ENCODE measurements at places on chromosomes 6 and 20.
A peak's percentile ranks its signal among the peaks of the same experiment; 100 is the strongest.

- DNase-seq = peak; percentile 46
Observed at GRCh38 chr6:35737413-35738211, 780 bp downstream of the ARMC12 start.

GRCh38 chr20:3710011-3710466, 2.4 kb downstream of the SIGLEC1 start:
- DNase-seq = no peak

GRCh38 chr20:1005452-1006027, 3.4 kb upstream of the RSPO4 start:
- no peak for DNase-seq

- DNase-seq = no peak
Observed at GRCh38 chr6:144729502-144729901, 444.4 kb downstream of the UTRN start.

- DNase-seq = no peak
Observed at GRCh38 chr6:167974640-167975344, 22.7 kb upstream of the KIF25 start.

DNA sequence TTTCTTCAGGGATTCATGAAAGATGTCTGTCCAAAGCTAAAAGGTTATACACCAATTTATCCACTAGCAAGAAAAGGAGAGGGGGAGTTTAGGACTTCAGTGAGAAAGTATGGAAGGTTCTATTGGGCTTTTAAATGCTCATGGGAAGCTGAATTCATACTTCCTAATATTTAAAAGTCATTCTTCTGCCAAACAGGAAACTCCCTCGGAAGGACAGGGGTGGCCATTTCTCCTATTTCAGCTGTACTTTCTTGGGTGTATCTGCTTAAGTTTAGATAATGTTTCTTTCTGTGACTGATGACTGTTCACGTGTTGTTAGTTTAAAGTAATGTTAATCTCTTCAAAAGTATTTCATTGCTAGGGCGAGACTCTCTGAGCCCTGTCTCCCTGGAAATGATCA, 80.5 kb upstream of the IFNGR1 start:
- DNase-seq = no peak

- DNase-seq = no peak
Observed at GRCh38 chr20:906001-906520, 10.1 kb downstream of the ANGPT4 start.

DNA sequence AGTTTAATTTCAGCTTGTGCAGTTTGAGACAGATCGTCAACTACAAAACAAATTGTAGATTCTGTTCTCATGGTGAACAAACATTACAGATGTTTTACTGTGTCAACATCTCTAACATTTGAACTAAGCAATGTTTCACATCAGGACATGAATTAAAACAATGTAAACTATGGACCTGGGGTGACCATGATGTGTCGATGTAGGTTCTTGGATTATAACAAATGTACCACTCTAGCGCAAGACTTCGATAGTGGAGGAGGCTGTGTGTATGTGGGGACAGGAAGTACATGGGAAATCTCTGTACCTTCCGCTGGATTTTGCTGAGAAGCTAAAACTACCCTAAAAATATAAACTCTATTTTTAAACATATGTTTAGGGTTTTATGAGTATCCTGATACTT, 17.1 kb downstream of the HIVEP2 start:
- DNase-seq = no peak

DNA sequence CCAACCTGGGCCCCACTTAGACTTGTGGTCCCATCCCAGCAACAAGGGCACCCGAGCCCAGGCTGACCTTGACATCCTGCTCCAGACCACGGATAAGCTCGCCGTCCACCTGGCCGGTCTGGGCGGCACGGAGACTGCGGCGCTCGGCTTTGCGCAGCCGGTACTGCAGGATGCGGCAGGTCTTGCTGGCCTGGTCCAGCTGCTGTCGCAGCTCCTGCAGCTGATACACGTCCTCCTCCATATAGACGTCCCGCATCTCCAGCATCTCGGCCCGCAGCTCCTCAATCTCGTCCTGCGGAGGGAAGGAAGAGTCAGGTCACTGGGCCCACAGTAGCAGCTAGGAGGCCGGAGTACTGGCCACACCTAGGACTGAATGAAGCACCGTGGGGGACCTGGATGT, 36.8 kb upstream of the TLDC2 start:
- DNase-seq = no peak

DNA sequence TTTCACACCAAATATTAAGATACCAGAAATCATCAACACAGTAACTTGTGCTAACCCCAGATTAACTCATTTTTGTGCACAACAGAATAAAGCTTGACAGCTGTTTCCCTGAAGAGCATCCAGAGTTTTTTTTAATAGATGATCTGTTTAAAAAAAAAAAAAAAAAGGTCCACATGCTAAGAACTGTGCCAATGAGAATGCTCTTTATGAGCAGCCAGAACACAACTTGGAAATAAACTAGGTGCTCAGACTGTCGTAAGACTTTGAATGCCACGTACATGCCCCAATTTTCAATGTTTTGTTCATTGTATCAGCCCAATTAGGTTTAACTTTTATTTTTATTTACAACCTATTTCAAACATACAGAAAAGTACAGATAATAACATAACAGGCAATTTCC, 47.3 kb downstream of the STAU1 start:
- no peak for DNase-seq

- no peak for DNase-seq
Observed at GRCh38 chr6:165846123-165846966, 183.3 kb upstream of the PDE10A start.

GRCh38 chr6:85049282-85049681, 284.9 kb upstream of the TBX18 start:
- no peak for DNase-seq

DNA sequence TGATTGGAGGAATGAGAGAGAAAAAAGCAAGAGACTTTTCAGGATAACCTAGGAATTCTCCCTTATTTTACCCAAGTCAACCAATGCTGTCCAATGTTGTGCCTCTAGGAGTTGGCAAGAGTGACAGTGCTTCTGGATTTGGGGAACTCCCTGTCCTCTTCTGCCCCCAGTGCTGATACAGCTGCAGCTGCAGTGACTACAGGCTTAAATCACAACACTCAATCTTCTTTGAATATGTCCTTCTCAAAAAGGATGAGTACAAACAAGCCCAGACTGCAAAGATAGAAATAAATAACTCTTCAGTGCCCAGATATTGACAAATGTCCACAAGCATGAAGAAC, 141.0 kb upstream of the COL21A1 start:
- no peak for DNase-seq

GRCh38 chr6:36844232-36845170, 5.3 kb upstream of the CPNE5 start:
- no peak for DNase-seq

- DNase-seq = no peak
Observed at GRCh38 chr6:158660333-158660754, 10.5 kb downstream of the SYTL3 start.

DNA sequence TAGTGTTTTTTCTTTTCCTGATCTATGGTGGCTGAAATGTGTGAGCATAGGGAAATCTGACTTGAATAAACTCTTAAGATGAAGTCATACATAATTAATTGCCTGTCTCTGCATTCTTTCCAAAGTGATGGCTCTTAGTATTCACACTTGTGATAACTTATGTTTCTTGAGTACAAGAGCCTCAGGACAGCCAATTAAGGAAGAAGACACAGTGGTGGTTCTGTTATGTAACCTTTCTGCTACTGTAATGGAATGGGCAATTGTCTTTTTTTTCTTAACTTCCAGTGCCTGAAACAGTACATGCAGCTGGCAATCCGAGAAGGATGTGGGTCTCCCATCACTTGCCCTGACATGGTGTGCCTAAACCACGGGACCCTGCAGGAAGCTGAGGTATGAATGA, 40.1 kb downstream of the RNF144B start:
- DNase-seq = no peak

DNA sequence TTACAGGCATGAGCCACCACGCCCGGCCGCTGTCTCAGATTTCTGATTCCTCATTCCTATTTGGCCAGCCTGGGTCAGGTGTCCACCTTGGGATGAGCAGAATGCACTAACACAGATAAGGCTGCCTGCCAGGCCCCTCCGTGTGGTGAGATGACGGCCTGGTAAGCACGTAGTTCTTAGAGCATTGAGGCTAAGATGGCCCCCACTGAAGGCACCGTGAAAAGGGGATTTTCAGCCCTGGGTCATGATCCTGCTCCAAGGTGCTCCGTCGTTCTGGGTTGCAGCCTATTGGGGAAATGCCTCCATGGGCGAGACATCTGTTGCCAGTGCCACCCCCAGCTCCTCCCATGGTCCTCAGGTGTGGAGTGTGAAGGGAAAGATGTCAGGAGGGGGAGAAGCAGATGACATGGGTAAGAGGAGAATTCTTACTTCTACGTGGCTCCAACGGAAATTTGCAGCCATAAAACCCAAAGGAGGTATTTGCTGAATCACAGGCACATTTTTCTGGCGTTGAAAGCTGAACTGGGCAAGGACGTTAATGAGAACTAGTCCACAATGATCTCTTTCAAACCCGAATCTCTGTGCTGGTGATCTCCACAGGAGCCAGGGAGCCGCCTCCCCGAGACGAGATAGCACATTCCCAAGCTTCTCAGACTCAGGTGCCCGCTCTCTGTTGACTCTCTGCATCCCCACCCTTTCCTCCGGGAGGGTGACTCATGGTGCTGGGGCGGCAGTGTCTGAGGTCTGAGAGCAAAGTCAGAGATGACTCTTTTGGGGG, 34.0 kb upstream of the BMP6 start:
- DNase-seq = no peak

DNA sequence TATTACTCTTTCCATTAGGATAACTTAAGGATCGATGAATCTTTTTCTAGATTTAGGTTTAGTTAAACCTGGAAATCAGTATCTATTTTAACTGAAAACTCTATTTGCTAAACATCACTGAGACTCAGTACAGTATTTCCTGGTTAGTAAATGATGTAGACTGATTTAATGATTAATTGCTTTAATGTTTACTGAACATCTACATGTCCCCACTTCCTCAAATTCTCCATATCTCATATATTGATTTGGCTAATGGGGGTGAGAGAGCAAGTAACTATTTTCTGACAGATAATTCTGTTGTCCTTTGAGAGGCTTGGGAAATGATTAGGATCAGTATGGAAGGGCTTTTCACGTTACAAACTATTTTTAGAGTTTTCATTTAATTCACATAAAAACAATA, 10.3 kb downstream of the MKKS start:
- DNase-seq = no peak

- DNase-seq = no peak
Observed at GRCh38 chr20:25125636-25126035, 43.7 kb upstream of the VSX1 start.

Measured in GM04504 (cell line).